ENCODE measurements at places on chromosomes 6 and 20.

DNA sequence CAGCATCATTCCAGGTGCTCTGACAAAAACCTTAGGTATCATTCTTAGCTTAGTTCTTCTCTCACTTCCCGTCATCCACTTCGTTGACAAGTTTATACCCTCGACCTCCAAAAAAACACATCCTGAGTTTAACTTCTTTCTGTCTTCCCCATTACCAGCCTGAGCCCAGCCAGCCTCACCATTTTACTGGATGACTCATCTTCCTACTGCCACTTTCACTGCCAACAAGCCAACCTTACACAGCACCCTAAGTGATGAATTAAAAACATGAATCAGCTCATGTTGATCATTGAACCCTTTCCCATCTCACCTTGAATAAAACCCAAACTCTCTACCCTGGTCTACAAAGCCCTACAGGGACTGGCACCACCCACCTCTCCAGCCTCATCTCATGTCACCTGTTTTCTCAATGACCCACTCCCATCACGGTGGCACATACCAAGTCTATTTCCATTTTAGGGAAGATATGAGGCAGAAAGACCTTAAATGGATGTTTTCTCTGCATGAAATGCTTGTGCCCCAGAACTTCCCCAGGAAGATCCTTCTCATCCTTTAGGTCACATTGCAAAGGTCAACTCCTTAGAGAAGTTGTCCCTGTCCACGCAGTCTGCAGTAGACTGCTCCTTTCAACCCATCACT is 9.9 kb upstream of the UST start:
- DNase-seq: no peak

GRCh38 chr6:156427345-156427744 is 349.8 kb upstream of the ARID1B start:
- no peak for DNase-seq

- no peak for DNase-seq
Measured at GRCh38 chr6:33642897-33643296, 21.8 kb downstream of the ITPR3 start.

- DNase-seq: no peak
Measured at GRCh38 chr6:9789201-9789600, 625.7 kb downstream of the TFAP2A start.

GRCh38 chr6:63816401-63816981 is 180.9 kb downstream of the PHF3 start:
- no peak for DNase-seq

DNA sequence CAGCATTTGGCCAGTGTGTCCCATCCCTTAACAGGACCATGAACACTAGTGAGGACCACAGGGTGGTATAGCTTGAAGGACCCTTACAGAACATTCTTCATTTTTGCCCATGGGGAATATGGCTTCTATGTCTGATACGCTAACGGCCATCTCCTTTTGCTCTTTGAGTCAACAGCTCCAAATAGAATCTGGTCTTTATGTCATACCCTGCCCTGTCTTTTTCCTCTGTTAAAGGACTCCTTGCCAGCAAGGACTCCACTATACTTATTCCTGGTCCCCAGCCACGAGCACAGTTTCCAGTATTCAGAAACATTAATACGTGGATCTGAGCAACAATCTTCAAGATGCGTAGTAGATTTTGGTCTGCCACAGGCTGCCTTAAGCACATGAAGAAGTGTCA is 22.5 kb downstream of the SERPINB1 start:
- DNase-seq: no peak

DNA sequence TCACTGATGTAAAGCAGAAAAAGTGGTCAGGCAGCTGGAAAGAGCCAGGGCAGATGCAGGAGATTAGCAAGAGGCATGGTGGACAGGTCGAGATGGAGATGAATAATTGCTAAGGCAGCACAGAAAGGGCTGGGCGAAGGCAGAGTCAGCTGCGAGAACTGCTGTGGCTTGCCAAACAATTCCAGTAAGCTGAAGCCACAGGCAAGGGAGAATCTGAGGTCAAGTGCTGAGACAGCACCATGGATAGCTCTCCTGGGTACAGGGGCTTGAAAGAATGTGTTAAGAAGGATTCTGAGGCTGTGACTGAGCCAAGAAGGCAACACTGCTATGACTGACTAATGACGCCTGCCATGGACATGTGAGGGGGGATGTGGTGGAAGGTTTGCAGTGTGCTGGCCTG is 220.8 kb upstream of the FOXA2 start:
- DNase-seq: no peak

DNA sequence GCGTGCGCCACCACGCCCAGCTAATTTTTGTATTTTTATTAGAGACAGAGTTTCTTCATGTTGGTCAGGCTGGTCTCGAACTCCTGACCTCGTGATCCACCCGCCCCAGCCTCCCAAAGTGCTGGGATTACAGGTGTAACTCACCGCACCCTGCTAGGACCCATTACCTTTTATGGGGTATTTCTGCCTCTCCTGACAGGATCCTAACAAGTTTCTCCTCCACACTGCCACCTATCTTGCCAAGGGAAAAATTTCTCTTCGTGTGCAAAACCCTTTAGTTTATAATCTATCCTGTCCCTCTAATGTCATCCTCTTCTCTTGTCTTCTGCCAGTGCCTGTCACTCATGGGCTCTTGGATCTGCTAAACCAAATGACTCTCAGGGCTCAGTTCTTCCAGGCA is 1.9 kb downstream of the STMND1 start:
- DNase-seq: no peak

GRCh38 chr6:153511896-153512496 is 380.9 kb upstream of the RGS17 start:
- DNase-seq: no peak

DNA sequence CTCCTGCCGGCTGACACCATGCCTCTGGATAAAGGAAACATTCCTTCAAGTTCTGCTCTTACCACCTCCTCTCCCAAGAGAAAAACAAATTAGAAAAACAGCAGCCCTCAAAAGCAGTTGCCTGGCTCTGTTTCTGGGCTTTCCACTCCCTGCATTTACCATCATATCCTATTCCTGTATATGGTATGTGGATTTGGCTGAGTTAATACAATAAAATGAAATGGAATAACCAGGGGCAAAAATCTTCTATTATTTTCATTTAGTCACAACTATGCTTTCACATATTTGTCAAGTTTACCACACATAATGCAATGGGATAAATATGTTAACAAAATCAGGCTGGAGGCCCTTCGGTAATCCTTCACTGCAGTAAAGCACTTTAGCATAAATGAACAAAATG is 34.3 kb downstream of the COL12A1 start:
- no peak for DNase-seq

- no peak for DNase-seq
Measured at GRCh38 chr6:123805921-123806320, 2.3 kb downstream of the NKAIN2 start.
